ENCODE measurements at places on chromosomes 2 and 18.

GRCh38 chr2:68901199-68901514 lies 30.0 kb upstream of the BMP10 start:
- DNase-seq = no peak

DNA sequence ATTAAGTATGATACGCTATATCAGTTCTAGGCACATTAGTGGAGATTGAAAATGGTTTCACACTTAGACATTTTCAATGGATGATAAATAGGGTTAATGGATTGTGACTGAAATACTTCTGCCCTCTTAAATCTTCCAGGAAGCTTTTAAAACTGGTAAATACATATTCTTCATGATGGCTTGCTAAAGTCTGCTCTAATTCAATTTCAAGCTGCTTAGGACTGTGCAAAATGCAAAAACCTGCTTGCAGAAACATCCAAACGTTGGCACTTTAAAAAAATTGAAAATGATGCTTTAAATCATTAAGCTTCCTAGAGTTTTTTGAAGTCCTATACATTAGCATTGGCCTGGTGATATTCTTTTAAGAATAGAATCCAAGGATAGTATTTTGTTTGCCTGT lies 214.8 kb upstream of the FSHR start:
- no peak for DNase-seq

DNA sequence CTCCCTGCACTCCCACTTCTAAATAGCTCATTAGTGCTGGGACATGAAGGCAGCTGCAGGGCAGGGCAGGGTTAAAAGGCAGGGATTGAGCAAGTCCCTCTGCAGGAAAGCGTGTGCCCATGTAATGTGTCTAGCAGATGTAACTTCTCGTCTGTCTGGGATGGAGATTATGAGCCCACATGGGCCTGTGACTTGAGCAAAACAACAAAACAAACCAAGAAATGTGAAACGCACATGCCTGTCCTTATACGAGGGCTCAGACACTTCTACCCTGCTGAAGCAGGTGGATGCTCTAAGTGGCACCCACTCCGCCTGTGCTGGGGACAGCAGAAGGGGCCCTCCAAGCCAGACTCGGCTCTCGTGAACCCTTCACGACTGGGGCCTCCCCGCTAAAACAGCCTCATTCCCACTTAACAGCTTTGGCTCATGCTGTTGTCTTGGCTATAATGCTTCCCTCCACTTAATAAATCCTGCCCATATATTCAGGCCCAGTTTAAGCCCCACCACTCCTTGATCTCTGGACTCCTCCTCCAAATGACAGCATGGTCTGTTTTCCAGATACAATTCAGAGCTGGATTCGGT lies 40.9 kb downstream of the TMEM247 start:
- DNase-seq = no peak

DNA sequence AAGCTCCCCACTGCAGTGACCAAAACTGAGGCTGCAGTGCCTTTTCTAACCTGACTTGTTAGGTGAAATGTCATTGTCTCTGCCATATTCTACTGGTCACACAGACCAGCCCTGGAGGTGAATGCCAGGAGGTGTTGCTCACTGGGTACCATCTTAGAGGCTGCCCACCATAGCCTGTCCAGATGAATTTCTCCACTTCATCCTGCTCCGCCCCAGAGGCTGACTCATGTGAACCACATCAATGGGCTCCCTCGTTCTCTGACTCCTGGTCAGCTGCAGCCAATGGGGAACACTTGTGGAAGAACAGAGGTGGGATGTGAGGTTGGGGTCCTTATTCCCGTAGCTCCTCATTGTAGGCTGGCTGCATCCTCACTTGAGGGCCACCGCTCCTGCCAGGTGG lies 3.4 kb upstream of the NARS1 start:
- no peak for DNase-seq

DNA sequence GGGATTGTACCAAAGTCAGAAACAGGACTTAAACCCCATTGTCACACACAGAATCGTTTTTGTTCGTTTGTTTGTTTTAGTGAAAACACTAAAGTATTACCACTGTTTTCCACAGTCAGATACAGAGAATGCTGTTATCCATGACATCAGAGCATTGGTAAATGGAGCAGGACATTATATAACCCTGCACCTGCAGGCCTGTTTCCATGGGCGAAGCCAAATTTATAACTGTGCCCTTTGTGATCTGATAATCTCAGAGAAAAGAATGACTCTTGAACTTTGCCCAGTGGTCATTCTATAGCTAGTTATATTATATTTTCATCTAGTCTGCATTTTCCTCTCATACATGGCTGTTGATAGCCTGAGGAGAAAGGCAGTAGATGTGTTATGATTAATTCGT lies 217.6 kb downstream of the TMEM182 start:
- DNase-seq = no peak

DNA sequence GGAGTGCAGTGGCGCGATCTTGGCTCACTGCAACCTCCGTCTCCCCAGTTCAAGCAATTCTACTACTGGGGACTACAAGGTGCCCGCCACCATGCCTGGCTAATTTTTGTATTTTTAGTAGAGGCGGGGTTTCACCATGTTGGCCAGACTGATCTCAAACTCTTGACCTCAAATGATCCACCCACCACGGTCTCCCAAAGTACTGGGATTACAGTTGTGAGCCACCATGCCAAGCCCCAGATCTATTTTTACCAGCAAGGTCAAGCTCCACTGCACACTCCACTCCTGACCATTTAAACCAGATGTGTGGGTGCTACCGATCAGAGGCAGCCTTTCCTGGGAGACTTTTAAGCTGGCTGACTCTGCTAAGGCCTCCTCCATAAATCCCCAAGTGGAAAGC lies 67.5 kb upstream of the CD226 start:
- DNase-seq = no peak

DNA sequence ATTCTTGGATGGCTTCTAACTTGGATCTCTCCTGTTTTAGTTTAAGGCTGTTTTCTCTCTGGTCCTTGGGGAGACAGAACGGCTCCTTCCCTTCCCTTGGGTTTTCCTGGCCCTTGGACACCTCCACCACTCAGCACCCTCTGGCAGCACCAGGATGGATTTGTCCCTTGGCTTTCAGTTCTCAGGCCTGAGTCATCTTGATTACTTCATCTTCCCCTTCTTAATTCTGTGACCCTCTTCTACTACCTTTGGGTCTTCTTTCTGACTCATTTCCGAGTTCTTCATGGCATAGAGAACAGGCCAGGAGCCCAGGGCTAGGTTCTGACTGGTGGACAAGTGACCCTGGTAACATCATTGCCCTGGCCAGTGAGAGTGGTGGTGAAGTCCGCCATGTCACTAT lies 14.9 kb downstream of the IGFBP2 start:
- DNase-seq = no peak

- no peak for DNase-seq
Observed at GRCh38 chr18:66916834-66917233, 312.9 kb upstream of the CDH19 start.

DNA sequence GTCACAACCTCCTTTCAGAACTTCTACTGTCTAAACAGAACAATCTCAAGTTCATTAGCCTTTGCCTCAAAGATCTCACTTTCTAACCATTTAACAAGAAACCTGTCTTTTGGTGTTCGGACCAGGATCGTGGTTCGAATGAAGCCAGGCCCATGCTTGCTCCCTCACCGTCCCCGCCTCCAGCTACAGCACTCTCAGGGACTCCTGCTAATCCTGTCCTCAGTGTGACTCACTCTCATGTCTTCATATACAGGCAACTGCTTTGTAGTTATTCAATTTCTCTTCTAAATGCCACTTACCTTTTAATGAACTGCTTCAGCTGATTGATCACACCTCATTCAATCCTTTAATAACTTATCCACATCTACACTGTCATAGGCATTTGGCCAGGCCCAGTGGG lies 15.8 kb downstream of the SERTAD2 start:
- DNase-seq = no peak

GRCh38 chr2:42513252-42513918 lies 19.6 kb upstream of the KCNG3 start:
- no peak for DNase-seq

DNA sequence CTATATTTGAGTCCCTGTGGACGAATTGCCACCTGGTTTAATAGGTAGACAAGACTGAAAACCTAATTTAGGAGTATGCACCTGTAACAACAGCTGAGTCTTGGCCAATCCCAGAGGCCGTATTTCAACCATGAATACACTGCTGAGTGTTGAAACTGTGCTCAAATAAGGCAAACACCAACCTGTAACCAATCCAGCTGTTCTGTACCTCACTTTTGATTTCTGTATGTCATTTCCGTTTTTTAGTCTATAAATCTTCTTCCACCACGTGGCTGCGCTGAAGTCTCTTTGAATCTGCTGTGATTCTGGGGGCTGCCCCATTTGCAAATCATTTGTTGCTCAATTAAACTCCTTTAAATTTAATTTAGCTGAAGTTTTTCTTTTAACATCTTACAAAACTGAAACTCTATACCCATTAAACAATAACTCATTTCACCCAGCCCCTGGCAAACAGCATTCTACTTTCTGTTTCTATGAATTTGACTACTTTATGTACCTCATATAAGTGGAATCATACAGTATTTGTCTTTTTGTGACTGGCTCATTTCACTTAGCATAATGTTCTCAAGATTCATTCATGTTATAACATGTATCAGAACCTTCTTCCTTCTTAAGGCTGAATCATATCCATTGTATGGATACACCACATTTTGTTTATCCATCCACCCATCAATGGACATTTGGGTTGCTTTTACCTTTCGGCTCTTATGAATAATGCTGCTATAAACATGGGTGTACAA lies 7.5 kb upstream of the YPEL5 start:
- DNase-seq = no peak

DNA sequence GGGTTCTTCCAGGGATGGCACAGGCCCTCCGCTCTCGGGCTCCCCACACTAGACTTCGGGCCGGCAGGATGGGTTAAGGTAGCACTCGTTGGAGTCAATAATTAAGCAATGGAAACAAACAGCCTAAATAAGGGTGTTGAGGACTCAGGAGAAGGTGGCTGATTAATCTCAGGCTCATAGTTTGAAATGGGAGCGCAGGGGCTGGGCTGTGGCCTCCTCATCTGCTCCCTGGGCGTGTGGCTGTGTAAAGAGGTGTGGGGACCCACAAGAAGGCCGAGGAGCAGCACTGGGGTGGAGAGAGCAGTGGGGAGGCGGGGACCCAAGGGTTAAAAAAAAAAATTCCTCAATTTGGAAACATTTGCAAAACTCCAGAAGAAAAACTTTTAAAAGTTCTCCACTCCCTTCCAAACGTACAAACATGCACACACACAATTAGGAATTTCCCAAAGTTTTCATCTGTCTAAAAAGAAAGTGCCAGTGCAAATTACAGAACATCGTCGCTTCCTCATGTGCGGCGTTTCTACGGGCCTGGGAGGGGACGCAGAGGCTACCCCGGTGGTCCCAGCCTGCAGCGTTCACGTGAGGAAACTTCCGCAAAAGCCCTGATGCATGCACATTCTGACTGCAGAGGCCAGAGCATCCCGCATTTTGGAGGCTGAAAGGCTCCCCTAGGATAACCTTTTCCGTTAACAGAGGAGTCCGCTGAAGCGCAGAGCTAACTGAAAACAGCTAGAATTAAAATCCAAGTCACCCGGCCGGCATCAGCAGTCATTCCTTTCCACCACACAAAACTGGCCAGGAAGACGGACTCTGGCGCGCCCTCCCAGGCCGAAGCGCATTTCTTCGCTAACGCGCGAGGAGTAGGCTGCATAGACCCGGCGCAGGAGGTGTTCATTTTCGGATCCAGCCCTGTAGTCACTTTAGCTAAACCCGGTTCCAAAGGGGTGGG lies 1.0 kb upstream of the TUBB6 start:
- DNase-seq = no peak
